ENCODE measurements at places on chromosomes 12 and 14.

DNA sequence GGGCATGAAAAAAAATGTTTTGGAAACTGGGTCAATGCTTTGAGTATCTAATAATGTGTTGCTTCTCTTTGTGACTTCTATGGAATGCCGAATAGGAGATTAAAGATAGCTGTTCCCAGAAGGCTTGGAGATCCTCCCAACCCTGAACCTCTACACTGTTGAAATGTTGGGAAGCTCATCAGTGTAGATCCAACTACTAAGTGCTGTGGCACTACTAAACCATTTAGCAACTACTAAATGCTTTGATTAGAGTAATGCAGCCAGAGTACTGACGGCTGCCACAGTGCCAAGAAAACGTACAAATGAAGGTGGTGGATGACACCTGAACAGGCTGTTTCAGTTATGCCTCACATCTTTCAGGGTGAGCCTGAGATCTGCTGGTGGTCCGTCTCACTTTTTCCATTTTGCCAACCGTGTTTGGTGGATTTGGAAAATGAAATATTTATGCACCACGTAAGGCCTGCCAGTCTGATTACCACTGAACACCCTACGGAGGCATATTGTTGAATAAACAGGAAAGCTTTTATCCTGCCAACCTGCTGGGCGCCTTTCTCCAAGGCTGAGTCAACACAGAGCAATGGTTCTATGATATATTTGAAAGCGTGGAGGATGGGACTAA is 938.0 kb upstream of the FLRT2 start:
- DNase-seq, result no peak

GRCh38 chr12:92134638-92135274 is 10.9 kb downstream of the BTG1 start:
- no peak for DNase-seq

DNA sequence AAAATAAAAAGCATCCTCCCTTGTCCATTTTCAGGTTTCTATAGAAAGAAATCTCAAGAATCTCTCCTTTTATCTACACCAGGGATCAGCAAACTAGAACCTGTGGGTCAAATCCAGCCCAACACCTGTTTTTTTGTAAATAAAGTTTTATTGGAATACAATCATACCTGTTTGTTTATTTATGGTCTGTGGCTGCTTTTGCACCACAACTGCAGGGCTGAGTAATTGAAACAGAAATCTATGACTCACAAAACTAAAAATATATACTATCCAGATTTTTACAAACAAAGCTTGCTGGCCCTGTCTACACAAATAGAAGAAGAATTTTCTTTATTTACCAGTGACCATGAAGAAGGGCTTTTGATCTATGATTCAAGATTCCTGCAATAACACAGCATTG is 95.1 kb upstream of the COCH start:
- DNase-seq, result no peak

- peak; percentile 24 for DNase-seq
Observed at GRCh38 chr14:60656686-60657455, 7.6 kb upstream of the SIX1 start.

DNA sequence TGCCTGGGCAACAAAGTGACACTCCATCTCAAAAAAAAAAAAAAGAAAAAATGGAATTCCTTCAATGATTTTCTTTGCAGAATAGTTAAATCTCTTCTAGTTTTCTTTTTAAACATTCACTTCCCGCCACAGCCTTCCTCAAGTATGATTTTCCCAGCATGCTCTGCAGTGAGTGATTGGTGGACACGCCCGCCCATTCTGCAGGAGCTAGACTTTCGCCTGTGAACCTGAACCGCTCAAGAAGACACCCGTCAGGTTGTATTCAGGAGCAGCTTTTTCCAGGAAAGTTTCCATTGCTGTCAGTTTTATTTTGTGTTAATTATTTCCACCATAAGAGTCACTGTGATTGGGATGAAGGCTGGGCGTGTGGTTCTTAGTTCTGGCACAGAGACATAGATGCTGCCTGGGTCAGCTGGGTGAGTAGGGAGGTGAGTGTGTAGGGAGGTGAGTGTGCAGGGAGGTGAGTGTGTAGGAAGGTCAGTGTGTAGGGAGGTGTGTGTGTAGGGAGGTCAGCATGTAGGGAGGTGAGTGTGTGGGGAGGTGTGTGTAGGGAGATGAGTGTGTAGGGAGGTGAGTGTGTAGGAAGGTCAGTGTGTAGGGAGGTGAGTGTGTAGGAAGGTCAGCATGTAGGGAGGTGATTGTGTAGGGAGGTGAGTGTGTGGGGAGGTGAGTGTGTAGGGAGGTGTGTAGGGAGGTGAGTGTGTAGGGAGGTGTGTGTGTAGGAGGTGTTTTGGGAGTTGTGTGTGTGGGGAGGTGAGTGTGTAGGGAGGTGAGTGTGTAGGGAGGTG is 76.2 kb downstream of the KIF26A start:
- no peak for DNase-seq

GRCh38 chr12:72872996-72873395 is 600.8 kb downstream of the TRHDE start:
- DNase-seq, result no peak

DNA sequence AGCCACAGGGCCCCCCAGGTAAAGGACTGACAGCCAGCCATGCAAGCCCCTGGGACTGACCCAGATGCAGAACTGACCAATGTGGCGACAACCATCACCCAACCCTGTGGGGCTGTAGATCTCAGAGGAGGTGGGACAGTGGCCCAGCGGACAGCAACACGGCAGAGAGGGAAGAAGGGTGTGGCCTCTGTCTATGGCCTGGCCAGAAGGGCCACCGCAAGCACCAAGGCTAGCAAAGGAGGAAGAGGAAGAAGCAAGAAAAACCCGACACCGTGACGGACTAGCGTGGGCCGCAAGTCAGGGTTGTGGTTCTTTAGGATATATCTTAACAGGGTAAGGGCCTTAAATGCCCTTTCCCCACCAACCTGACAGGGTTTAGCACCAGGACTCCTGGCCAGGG is 71.2 kb downstream of the ITPK1 start:
- DNase-seq, result no peak

DNA sequence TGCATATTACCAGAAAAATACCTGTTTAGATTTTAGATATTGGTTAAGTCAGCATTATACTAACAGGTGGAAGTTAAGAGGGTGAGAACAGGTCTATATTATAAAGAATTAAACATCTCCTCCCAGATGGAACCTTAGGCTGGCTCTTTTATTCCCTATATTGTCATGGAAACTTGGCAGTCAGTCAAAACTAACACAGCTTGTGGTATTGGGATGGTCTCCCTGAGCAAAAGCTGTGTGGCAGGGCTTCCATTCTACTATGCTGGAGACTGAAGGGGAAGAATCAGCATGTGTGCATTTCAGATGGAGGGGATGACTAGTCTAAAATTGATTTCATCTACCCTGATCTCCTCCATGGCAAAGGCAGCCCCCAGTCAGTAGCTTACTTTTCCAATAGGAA is 66.7 kb downstream of the SMOC1 start:
- no peak for DNase-seq

GRCh38 chr14:54818201-54819133 is 84.2 kb downstream of the GCH1 start:
- DNase-seq, result no peak
